ENCODE measurements at places on chromosomes 6 and 20. TPM values are rescaled to one million over a fixed set of nuclear protein-coding genes. Genes with fewer than 3 reads are reported as not detected.

Gene NUP43
- total RNA-seq = 26.6 TPM

Gene ELOVL4
- 0.38 TPM for total RNA-seq

Gene DNAH8
- total RNA-seq = not detected

Gene SLC22A3
- total RNA-seq = 6.8 TPM

Gene COX4I2
- 2.6 TPM for total RNA-seq

Gene BNIP5
- total RNA-seq = not detected

Gene SNAI1
- 3.3 TPM for total RNA-seq
